ENCODE measurements at places on chromosomes 7 and 10. TPM values are rescaled to one million over a fixed set of nuclear protein-coding genes. Genes with fewer than 3 reads are reported as not detected.

DNA sequence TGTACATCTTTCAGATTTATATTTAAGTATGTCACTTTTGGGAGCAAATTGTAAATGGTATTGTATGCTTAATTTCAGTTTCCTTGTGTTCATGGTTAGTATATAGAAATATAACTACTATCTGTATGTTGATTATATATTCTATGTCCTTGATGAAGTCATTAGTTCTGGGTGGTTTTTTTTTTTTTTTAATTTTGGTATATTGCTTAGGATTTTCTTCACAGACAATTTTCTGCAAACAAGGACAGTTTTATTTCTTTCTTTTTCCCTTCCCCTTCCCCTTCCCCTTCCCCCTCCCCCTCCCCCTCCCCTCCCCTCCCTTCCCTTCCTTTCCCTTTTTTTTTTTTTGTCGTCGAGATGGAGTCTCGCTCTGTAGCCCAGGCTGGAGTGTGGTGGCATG is 430.0 kb downstream of the TYW1 start:
- H3K4me1 ChIP-seq, result no peaks in the 10 kb centered on the region
- no peak overlapping the region for H3K27ac ChIP-seq
- no peak for DNase-seq
- no peaks in the 10 kb centered on the region for H3K36me3 ChIP-seq
- no peaks in the 10 kb centered on the region for H3K27me3 ChIP-seq

- H3K27ac ChIP-seq, result no peak overlapping the region
- no peak overlapping the region for H3K4me3 ChIP-seq
- H3K27me3 ChIP-seq, result peaks cover 10% of the 10 kb centered on the region
- peaks cover 22% of the 10 kb centered on the region for H3K4me1 ChIP-seq
Measured at GRCh38 chr7:55362927-55363326, 2.2 kb upstream of the LANCL2 start.

GRCh38 chr10:69643779-69644657 is 14.0 kb downstream of the FAM241B start:
- H3K36me3 ChIP-seq, result no peaks in the 10 kb centered on the region
- H3K27me3 ChIP-seq, result peaks cover 5% of the 10 kb centered on the region
- DNase-seq, result no peak
- peaks cover 2% of the 10 kb centered on the region for H3K4me1 ChIP-seq

DNA sequence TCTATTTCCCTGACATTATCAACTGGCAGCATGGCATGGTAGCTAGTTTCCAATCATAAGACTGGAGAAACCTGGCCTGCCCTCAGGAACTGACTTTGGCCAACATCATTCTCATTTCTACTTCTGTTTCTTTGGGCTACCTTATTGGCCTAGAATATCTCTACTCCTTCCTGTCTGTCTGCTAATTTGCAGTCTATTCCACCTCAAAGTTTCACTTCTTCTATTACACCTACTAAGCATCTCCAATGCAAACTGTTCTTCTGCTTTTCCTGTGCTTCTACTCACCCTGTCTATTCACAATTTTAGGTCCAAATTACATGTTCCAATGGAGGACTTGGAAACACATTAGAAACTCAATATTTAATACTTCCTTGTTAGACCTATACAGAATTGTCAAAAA is 65.6 kb downstream of the ZNF503 start:
- no peak overlapping the region for H3K27ac ChIP-seq
- no peaks in the 10 kb centered on the region for H3K36me3 ChIP-seq
- H3K27me3 ChIP-seq, result peaks cover under 1% of the 10 kb centered on the region
- DNase-seq, result no peak
- no peaks in the 10 kb centered on the region for H3K4me1 ChIP-seq

DNA sequence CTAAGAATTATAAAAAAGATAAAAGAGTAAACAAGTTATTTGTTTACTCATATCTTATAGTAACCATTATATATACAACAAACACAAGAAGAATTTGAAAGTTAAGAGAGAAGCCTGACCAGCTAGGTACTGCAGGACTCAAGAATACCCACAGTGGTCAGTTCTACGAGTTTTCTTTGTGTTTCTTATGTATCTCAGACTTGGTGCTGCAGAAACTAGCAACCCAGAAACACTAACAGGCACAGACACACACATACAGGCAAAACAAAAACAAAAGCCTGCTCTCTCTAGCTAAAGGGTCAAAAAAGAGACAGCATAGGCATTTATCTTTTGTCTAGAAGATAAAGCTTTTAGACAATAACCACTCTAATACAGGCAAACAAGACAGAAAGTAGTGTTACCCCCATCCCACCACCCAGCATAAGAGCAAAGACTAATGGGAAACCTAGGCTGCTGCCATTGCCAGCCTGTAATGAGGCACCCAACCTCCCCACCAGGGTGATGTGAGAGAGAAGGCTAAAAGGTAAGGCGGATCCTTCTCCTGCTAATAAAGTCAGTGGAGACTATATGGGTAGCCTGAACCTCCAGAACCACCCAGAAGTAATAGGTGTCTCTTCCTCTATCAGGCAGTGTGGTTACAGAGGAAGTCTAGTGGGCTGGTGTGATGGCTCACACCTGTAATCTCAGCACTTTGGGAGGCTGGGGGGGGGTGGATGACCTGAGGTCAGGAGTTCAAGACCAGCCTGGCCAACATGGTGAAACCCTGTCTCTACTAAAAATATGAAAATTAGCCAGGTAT is 113.9 kb downstream of the DNAJC1 start:
- DNase-seq, result no peak
- H3K27me3 ChIP-seq, result no peaks in the 10 kb centered on the region
- peaks cover 22% of the 10 kb centered on the region for H3K4me1 ChIP-seq
- peaks cover 41% of the 10 kb centered on the region for H3K36me3 ChIP-seq
- no peak overlapping the region for H3K27ac ChIP-seq
- no peak overlapping the region for H3K4me3 ChIP-seq

DNA sequence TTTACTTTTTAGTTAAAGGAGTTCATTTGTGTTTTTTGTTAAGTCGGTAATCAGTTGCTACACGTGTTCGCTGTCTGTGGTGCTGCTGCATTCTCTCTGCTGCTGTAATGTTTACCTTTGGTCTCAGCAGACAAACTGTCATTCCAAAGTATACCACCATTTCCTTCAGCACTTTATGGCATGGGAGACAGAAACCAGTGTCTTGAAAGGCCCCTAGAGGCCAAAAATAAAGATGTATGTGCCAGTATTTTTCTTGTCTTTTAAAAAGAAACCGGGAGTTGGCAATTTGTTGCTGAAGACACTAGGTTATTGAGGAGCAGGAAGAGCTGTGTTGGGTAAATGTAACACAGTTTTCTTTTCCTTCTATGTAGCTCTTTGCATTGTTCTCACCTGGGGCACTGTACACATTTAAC is 24.1 kb downstream of the ZNF92 start:
- no peaks in the 10 kb centered on the region for H3K27me3 ChIP-seq
- DNase-seq, result no peak
- no peak overlapping the region for H3K27ac ChIP-seq
- peaks cover 65% of the 10 kb centered on the region for H3K36me3 ChIP-seq
- no peaks in the 10 kb centered on the region for H3K4me1 ChIP-seq

- peaks cover 79% of the 10 kb centered on the region for H3K4me1 ChIP-seq
- peak overlapping the region; percentile 85 for H3K27ac ChIP-seq
- H3K27me3 ChIP-seq, result no peaks in the 10 kb centered on the region
- peak overlapping the region; percentile 74 for H3K4me3 ChIP-seq
- peak; percentile 77 for DNase-seq
- H3K36me3 ChIP-seq, result peaks cover 32% of the 10 kb centered on the region
Measured at GRCh38 chr10:6171881-6172695, 30.6 kb upstream of the PFKFB3 start.

DNA sequence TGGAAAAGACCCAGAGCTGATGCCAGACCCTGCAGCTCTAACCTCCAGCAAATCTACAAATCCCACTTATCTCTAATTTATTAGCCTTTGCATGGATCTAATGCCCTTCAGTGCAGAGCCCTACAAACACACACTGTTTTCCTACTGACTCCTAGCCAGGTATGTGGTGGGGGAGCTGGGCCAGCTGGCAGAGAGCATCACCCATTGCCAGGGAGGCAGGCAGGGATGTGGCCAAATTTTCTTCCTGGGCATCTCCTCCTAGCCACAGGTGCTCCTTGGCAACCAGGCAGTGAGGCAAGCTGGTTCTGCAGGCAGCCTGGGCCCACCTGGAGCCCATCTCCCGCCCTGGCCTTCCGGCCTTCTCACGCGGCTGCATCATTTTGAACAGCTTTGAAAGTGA is 55.9 kb upstream of the EMX2 start:
- H3K27ac ChIP-seq, result no peak overlapping the region
- no peaks in the 10 kb centered on the region for H3K27me3 ChIP-seq
- no peak overlapping the region for H3K4me3 ChIP-seq
- H3K4me1 ChIP-seq, result no peaks in the 10 kb centered on the region
- no peak for DNase-seq

- no peak overlapping the region for H3K4me3 ChIP-seq
- H3K27me3 ChIP-seq, result no peaks in the 10 kb centered on the region
- H3K27ac ChIP-seq, result no peak overlapping the region
Measured at GRCh38 chr7:138584283-138584682, 116.9 kb downstream of the SVOPL start.

- peaks cover 44% of the 10 kb centered on the region for H3K4me1 ChIP-seq
- H3K36me3 ChIP-seq, result no peaks in the 10 kb centered on the region
- H3K27ac ChIP-seq, result peak overlapping the region; percentile 25
- DNase-seq, result no peak
- no peak overlapping the region for H3K4me3 ChIP-seq
Measured at GRCh38 chr10:110398419-110399105, 93.8 kb upstream of the SMNDC1 start.

Gene TMEM178B
- total RNA-seq, result 0.52 TPM

Gene KIAA1217
- total RNA-seq, result 2.0 TPM

DNA sequence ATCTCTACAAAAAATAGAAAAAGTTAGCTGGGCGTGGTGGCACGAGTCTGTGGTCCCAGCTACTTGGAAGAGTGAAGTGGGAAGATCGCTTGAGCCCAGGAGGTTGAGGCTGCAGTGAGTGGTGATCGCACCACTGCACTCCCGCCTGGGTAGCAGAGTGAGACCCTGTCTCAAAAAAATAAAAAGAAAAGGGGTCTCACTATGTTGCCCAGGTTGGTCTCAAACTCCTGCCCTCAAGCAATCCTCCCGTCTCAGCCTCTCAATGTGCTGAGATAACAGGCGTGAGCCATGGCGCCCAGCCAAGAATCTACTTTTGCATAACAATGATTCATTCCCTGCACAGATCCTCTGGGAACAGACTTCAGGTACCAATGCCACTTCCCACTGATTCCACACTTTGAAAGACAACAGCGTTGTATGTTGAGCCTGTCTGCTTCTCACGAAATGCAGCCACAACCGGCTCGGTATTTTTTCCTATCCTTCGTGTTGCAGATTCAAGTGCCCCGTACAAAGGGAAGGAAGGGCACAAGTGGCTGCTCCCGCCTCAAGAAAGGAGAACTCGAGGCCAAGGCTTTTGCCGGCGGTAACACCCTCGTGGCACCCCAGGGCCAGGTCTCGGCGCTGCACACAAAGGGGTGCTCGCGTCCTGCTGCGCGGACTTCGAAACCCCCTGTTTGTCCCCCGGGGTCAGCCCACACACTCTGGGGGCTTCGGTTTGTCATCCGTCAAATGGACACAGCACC is 745 bp downstream of the DAGLB start:
- DNase-seq, result peak; percentile 81
- H3K36me3 ChIP-seq, result peaks cover 33% of the 10 kb centered on the region
- H3K27ac ChIP-seq, result peak overlapping the region; percentile 93
- no peaks in the 10 kb centered on the region for H3K27me3 ChIP-seq

DNA sequence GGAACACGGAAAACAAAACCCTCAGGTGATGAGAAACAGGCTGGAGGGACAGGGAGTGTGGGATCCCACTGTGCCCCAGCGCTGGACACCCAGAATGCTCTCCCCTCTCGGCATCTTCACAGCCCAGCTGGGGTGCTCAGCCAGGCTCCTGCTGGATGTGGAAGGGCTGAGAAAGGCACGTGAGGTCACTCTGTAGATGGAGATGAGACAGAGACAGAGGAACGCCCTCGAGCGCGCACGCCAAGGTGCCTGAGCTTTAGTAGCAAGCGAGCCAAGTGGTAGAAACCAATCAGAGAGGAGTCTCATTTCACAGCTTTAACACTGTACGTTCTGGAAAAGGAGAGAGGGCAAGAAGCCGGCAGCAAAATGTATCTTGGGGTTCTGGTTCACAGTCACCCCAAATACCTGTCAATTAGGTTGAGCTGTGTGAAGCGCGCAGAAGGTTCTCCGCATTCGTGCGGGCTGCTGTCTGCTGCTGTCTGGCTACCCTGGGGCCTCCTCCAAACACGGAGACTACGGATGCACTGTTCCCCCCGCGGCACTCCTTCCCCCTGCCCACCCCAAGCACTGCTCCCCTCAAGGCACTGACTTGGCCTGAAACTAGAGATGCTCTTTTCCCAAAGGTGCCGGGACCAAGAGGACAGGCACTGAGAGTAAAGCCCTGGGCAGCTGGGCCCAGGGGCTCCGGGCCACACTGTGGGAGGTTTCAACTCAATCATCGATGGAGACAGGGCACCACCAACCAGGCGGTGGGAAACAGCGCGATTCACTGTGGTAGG is 91.4 kb downstream of the ZRANB1 start:
- H3K27me3 ChIP-seq, result peaks cover 3% of the 10 kb centered on the region
- no peaks in the 10 kb centered on the region for H3K4me1 ChIP-seq
- DNase-seq, result no peak
- no peak overlapping the region for H3K27ac ChIP-seq
- H3K36me3 ChIP-seq, result no peaks in the 10 kb centered on the region
- H3K4me3 ChIP-seq, result no peak overlapping the region

- H3K27ac ChIP-seq, result no peak overlapping the region
- no peaks in the 10 kb centered on the region for H3K27me3 ChIP-seq
- H3K4me3 ChIP-seq, result no peak overlapping the region
- H3K4me1 ChIP-seq, result no peaks in the 10 kb centered on the region
Measured at GRCh38 chr10:107010531-107010930, 154.0 kb downstream of the SORCS1 start.

DNA sequence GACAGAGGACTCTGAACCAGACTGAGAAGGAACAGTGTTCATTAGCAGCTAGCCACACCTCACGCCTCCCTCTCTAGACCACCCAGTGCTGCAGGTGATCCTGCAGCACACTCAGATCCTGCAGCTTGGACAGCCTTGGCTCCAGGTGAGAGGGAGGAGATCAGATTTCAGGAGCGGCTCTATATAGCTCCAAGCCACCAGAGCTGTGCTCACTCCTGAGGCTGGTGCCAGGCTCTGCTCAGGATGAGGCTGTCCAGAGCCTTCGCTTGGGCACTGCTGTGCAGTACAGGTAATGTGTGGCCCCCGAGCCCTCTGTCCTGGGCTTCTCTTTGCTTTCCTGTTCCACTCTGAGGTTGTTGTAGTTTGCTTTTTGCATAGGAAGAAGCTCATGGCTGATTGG is 42.4 kb downstream of the C10orf120 start:
- no peaks in the 10 kb centered on the region for H3K4me1 ChIP-seq
- no peaks in the 10 kb centered on the region for H3K36me3 ChIP-seq
- no peak overlapping the region for H3K27ac ChIP-seq
- H3K27me3 ChIP-seq, result peaks cover 6% of the 10 kb centered on the region
- DNase-seq, result no peak

DNA sequence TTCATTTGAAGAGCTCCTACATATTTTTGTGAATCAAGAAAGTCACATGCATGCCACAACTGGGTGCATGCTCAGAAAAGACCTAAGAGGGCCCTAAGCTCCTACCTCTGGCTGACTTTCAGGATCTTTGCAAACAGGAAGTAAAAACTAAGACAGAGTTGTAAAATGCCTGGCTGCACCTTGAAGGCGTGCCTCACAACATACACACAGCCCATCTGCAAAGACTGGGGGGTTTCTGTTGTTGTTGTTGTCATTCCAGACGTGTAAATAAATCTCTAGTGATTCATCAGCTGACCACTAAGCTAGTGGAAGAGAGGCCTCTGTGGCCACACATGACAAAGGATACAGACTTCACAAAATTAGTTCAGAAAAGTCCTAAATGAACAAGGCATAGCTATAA is 31.8 kb downstream of the SMURF1 start:
- peaks cover 10% of the 10 kb centered on the region for H3K36me3 ChIP-seq
- peak; percentile 56 for DNase-seq
- H3K27me3 ChIP-seq, result no peaks in the 10 kb centered on the region
- no peak overlapping the region for H3K4me3 ChIP-seq
- no peak overlapping the region for H3K27ac ChIP-seq

Gene RELN
- total RNA-seq, result not detected

All from activated CD4-positive, alpha-beta T cell treated with anti-CD3 and anti-CD28 coated beads, Interleukin-2, amount 10 ng/mL, durations not matched to agents 24 days and 14 days (primary cell).